ENCODE measurements at places on chromosomes 5 and 9. TPM values are rescaled to one million over a fixed set of nuclear protein-coding genes. Genes with fewer than 3 reads are reported as not detected.

IGFBPL1 gene
- not detected for total RNA-seq

DNA sequence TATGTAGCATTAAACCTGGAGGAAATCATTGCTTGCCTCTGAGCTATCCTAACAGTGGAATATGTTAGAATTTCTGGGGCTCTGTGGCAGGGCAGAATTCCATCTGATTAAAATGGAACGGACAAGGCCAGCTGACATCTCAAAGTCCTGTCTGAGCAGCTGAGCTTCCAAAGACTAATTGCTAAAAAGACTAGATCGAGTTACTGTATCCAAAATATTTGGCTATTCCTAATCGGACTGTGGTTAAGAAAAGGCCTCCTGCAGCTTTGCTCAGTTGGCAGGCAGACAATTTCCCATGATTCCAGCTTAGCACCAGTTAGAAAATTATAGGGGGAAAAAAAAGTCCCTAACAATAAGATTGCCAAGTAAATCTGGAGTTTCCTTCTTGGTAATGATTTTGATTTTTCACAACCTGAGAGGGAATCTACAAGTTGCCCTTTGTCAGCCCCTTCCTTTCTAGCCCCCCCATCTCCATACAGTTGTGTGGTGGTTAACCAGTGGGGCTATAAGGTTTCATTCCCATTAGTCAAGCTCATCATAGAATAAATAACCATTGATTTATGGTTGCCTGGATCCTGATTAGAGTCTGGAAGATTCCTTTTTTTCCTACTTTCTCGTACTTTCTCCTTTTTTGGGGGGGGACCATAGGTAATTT lies 26.4 kb downstream of the PTGR1 start:
- H3K4me1 ChIP-seq, result no peaks in the 10 kb centered on the region
- peaks cover 14% of the 10 kb centered on the region for H3K36me3 ChIP-seq
- H3K4me3 ChIP-seq, result no peak overlapping the region
- no peak for DNase-seq
- no peak overlapping the region for H3K27ac ChIP-seq

DNA sequence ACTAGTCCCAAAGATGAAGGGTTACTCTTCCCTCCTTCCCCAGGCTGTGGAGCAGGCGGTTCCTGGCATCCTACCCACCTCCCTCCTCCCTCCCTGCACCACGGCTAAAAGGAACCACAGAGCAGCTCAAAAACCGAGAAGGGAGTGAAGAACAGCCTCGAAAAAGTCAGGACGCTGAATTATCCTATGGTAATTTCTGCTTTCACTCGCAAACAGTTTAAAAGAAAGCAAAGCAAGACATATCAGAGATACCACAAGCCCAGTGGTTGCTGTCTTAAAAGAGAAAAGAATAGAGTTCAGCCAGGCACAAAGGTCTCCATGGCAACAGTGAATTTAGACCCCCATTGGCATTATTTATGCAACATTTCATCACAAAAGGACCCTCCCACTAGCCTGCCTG lies 315.4 kb downstream of the CTNND2 start:
- no peak for DNase-seq
- H3K36me3 ChIP-seq, result no peaks in the 10 kb centered on the region
- no peak overlapping the region for H3K4me3 ChIP-seq

- H3K27me3 ChIP-seq, result no peaks in the 10 kb centered on the region
- H3K4me1 ChIP-seq, result no peaks in the 10 kb centered on the region
- H3K4me3 ChIP-seq, result no peak overlapping the region
- H3K27ac ChIP-seq, result no peak overlapping the region
- no peaks in the 10 kb centered on the region for H3K36me3 ChIP-seq
Measured at GRCh38 chr5:52063186-52063585, 679.9 kb downstream of the ISL1 start.

FOXI1 gene
- total RNA-seq, result not detected

FGFR4 gene
- total RNA-seq, result 2.0 TPM
